OCI-M1 (cell line): ENCODE measurements at places on chromosomes 12 and 14.

GRCh38 chr14:67564236-67564635, 31.1 kb downstream of the PLEKHH1 start:
- DNase-seq: no peak

- DNase-seq: peak; percentile 10
Observed at GRCh38 chr14:77143071-77143470, 1.5 kb upstream of the ZDHHC22 start.

GRCh38 chr12:129841251-129841650, 62.6 kb downstream of the TMEM132D start:
- DNase-seq: no peak

DNA sequence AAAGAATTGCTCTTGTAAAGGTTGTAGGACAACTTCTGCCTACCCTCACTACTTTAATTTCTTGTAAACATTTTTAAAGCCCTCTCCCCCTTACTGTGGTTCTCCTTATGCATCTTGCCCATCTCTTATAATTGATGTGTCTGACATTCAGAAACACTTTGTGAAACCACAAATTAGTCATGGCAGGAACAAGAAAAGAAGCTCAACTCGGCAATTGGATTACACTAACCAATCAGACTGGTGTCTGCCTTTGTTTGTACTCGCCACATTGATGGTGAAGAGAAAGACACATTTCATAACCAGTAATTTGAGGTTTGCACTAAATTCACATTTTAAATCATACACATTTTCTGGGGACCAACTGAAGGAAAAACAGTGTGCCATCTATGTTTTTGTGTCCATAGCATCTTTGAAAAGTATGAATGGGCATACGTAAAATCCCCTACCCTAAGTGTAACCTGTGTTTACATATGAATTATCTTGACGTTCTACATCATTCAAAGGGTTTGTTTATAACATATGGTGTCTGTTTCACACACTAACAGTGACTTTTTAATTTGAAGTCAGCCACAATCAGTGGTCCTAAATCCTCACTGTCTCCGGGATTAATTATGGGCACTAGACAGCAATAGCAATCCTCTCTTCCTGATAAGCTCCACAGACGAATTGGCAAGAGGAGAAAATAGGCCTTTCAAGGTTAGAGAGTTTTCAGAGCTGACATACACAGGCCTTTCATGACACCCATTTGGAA, 49.9 kb downstream of the OTX2 start:
- no peak for DNase-seq

GRCh38 chr12:118544569-118544968, 168.2 kb downstream of the SUDS3 start:
- DNase-seq: no peak

DNA sequence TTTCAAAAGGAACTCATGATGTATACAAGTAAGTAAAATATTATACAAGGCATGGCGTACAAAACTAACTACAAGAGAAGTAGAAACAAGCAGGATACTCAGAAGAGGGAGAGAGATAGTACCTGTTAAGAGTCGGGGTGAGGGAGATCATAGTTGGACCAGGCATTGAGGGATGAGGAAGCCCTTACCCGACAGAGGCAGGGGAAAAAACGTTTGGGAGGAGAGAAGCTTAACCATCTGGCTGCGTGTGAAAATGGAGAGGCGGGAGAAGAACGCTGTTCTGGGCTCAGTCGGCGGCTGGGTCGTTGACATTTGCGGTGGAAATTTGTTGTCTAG, 575 bp upstream of the FMNL3 start:
- DNase-seq: no peak
